Right renal pelvis (tissue), 4 donors: ENCODE measurements at places on chromosomes 7 and 10.
A peak's percentile ranks its signal among the peaks of the same experiment; 100 is the strongest.

- DNase-seq = no peak
Measured at GRCh38 chr10:114012650-114013049, 31.0 kb upstream of the ADRB1 start.

GRCh38 chr7:130063036-130063435 lies 7.3 kb upstream of the KLHDC10 start:
- DNase-seq = no peak

DNA sequence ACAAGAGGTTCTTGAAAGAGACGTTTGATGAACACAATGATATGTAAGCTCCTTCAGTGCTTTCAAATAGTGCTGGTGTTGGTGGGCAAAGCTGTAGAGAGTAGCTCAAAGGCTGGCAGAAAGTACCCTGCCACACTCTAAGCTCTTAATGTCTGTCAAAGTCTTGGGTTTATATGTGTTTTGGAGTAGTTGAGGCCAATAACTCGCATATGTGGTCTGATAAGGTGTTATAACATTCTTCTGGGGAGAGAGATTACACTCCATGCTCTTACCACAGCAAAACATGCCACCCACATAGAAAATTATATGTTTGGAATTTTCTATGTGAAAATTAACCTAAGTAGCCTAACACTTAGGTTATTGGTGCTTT lies 30.8 kb upstream of the NME8 start:
- no peak for DNase-seq

DNA sequence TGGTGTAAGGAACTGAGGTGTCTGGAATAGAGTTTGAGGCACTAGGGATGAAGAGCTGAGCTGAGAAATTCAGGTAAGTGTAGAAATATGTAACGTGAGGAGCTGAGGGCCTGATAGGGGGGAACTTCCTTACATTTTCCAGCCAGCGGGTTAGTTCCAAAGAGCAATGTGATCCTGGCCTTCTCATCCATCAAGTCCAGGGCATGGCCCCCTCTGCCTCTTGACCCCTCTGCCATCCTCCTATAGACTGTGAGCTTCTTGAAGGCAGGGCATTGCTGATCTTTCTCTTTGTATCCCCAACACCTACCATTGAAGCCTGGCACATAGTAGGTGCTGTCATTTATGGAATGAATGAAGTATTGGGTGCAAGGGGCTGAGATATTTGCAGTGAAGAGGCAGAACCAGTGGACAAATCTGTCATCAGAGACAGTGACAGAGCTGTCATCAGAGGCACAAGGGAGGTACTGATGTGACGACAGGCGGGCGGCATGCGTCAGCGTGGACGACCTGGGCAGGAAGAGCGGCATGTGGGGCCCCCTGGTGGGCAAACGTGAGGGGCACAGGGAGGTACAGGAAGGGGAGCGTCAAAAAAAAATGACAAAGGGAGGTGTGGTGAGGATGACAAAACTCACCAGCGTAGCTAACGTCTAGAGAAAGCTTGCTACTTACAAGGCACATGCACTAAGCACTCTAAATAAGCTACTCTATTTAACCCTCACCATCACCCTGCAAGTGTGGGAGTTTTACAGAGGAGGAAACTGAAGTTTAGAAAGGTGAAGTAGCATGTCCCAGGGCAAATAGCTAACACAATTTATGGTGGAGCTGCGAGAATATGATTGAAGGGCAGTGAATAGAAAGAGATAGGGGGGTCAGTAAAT lies 5.2 kb upstream of the CAMK2G start:
- no peak for DNase-seq

- no peak for DNase-seq
Measured at GRCh38 chr7:153902862-153903261, 149.3 kb upstream of the DPP6 start.

DNA sequence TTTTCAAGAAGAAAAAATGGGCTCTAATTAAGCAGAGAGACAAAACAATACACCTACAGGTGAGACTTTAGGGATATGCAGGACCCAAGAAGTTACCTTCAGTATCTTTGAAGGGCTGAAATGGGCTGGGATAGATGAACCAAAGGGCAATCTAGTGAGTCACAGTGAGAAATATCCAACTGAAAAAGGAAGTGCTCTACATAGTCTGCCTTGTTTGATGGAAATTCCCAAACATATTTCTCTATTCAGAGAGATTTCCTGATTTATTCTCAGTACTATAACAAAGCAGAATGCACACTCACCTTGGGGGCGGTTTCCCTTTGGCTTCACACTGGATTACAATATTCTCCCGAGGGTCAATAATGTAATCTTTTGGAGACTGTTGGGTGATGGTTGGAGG lies 104.1 kb upstream of the LAMB4 start:
- DNase-seq = no peak

- no peak for DNase-seq
Measured at GRCh38 chr10:102670871-102671434, 26.7 kb downstream of the TRIM8 start.

DNA sequence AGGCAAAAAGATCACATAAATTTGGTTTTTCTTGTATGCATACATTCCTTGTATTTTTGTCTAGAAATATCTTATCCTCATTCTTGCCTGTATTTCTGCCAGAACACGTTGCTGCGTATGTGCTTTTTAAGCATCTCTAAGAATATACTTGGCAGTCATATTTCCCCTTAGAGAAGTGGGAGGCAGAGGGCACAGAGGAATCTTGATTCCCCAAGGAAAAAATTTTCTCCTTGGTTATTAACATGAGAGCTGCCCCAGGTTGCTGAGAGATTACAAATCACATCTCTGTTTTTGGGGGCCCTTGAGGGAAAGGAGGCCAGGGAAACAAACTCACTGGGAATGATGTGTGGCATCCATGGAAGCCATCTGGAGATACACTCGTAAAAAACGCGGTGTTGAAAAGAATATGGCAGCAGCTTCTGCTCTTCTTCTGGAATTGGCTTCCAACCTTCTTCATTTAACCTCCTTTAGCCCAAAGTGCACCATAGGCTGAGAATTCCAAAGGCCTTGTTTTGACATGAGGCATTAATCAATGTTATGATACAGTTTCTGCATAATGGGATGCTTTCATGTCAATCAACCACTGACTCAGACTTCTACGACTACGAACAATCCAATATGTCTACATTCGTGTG lies 684.3 kb upstream of the SORCS1 start:
- DNase-seq = no peak

DNA sequence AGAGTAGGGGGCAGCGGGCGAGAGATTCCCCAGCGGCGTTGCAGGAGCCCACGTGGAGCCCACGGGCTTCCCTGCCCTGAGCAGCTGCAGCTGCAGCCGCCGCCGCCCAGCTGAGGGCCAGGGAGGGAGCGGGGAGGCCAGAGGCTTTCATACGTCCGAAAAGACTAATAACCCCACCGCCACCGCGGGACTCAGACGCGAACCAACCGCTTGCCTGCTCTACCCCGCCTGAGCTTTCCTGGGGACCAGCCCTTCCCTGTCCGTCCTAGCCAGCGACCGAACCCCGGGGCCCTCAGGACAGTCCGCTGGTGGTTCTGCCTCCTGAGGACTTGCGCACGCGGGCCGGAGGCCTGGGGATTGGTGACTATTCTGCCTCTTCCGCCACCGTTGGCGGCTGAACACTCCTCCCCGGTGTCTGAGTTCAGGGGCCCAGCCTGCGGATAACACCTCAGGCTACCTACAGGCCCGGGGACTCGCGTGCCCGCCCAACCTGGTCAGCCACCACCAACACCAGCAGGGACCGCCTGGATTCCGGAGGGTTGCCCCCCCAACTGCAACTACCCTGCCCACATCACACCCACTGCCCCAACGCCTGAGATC lies 18.4 kb downstream of the IFT22 start:
- no peak for DNase-seq

DNA sequence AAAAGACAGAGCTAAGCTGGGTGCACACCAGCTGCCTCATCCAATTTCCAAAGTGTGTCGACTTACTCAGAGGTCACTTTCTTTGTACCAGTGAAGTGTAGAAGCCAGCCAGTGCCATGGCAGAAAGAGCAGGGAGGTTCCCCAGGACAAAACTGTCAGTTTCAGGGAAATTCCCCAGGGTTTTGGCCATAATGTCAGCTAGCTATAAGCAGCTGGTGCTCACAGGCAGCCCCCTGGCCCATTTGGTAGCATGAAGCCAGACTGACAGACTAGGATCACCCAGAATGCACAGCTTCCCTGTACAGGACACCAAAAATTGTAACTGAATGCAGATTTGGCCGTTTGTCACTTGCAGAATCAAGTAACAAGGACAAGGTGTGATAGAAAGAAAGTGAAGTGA lies 28.6 kb downstream of the MRPL32 start:
- DNase-seq = no peak

DNA sequence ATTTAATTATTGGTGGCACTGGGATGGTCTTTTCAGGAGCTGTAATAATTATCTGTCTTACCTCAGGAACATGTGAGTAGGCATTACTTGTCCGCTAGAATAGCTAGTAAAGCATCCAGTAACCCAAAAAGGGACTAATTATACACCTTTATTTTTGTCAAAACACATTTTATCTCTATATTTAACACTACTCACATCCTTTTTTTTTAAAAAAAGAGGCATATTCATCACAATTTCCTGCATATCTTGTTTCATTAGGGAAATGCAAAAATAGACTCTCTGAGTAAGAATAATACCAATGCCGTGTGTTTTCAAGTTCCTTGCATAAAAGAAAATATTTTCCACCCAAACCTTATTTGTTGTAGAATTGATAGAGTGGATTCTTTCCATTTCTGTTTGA lies 99.5 kb downstream of the VTI1A start:
- no peak for DNase-seq

GRCh38 chr7:18458830-18459229 lies 36.7 kb upstream of the HDAC9 start:
- DNase-seq = no peak

DNA sequence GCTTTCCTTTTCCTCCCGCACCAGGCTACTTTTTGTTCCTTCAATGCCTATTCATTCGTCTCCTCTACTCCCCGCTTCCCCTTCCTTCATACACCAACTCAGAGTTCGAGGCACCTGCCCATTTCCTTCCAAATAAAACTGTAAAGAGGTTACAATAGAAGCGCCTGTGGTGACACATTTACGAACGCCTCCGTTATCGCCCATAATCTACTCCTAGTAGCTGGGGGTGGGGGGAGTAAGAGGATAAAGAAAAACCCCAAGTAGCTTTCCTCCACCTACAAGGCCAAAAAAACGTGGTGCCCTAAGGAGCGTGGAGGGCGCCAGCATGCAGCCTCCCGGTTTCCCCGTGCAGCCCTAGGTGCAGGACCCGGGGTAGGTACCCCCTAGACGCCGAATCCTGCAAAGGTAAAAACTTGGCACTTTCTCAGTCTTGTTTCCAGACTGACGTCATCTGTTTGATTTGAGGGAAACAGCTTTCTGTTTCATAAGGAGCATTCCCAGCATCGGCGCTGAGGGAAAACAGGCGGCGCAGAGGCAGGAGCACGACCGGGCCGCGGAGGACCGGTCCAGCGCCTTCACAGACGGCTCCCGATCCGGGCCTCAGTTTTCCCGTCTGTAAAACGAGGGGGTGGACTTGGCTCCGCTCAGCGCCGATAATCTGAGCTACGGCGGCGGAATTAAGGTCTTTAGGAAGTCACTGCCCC lies 922 bp downstream of the PPA1 start:
- DNase-seq = peak; percentile 39

DNA sequence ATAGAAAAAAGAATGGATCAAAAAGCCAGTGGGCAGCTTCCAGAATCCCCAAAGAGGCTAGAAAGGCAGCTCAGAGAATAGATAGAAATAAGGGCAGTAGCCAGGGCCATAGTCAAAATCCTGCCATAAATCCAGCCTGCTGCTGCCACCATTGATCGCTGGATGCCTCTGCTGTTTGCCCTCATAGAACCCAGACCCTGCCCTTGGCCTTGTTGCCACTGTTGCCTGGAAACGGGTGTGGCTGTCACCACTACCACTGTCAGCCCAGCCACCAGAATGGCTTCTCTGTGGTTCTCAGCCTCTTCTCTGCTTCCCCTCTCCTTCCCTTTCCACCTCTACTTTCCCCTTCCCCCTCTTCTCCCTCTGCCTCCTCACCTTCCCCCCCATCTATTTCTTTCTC lies 57.8 kb downstream of the HHEX start:
- DNase-seq = no peak

DNA sequence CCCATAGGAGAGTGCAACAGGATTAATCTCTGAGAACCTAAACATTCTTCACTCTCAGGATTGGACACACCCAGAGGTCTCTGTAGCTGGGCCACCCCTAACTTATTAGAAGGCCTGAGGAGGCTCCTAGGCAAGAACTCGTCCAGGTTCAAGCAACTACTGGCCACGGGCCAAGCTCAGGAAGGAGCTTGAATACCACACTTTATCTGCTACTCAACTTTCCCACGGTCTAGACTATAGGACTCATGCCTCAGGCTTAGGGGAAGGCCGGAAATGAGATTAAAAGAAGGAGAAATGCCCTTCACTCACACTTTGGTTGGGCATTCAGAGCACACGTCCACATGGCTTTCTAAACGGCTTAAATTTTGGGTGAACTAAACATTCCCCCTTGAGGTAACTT lies 142.8 kb upstream of the PHYHIPL start:
- no peak for DNase-seq

GRCh38 chr7:104943502-104944343 lies 70.3 kb upstream of the KMT2E start:
- DNase-seq = no peak

GRCh38 chr10:1609648-1609970 lies 127.7 kb downstream of the ADARB2 start:
- no peak for DNase-seq

GRCh38 chr10:6558272-6558671 lies 21.8 kb downstream of the PRKCQ start:
- DNase-seq = no peak

DNA sequence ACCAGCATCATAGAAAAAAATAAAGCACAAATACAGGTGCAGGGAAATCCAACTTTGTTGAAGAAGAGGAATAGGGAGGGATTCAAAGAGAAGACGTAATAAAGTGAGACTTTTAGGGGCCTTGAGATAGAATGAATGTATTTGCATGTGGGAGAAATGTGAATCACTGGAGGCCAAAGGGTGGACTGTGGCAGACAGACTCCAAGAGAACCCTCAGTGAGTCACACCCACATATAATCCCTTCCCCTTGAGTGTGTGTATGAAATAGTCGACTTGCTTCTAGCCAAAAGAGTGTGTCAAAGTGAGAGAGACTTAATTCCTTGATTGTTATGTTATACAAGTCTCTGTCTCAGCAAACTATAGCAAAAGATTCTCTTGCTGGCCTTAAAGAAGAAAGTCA lies 101.3 kb upstream of the GHITM start:
- no peak for DNase-seq

DNA sequence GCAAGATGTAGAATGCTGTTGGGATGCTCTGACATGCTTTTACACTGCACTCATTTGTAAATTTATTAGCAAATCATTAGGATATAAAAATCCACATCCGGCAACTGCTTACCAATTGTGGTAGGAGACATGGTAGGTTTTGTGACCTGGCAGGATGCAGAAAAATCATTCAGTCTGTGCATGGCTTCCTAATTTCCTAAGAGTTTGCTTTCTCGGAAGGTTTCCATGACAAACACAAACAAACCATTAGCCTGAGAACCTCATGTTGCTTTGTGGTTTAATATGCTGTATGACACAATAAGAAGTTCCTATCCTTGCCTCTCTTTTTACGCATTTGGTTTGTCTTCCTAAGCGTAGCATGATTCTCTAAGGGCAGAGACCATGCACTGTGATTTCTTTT lies 14.7 kb upstream of the LMBR1 start:
- DNase-seq = no peak

- no peak for DNase-seq
Measured at GRCh38 chr7:66958538-66959350, 36.6 kb downstream of the SBDS start.
